ENCODE measurements at places on chromosomes 5 and 9.

DNA sequence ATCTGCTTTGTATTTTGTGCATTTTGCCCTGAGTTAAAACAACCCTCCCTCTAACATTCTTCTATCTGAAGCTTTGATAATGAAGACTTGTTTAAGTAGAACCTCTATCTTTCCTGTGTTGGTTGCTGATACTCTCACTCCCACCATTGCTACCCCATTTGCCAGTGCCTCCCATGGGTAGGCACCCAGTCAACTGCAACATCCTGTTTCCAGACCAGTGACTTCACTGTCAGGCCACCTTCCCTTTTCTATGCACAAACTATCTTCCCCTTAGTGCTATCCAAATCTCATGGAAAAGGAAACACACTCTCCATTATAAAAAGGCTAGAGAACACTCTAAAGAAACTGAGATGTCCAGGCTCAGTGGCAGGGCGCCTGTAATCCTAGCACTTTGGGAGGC lies 5.6 kb upstream of the IARS1 start:
- no peak for DNase-seq

- no peak for DNase-seq
These were observed 92.6 kb downstream of the RIC1 start for GRCh38 chr9:5721279-5722087.

GRCh38 chr5:139761057-139761450 lies 34.6 kb upstream of the PSD2 start:
- DNase-seq, result no peak

- no peak for DNase-seq
These were observed 368.1 kb upstream of the GRIA1 start for GRCh38 chr5:153122403-153122802.

- DNase-seq, result no peak
These were observed 114.4 kb downstream of the GADD45G start for GRCh38 chr9:89719202-89719601.

DNA sequence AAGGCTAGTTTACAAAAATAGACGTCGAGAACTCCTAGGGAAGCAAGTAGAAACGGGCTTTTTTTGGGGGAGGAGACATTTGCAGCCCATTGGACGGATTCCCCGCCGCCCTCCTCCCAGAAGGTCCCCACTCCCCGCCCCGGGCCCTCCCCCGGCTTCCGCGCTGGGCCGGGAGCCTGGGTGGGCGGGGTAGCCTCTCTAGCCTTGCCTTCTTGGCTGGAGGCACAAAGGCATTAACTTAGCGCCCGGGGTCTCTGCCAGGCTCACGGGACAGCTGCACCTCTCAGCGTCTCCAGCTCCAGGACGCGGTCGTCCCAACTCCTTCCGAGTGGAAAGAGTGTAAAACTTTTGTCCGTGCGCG lies at the start of gene DMRTA1:
Gene DMRTA1, plus strand, starts transcription at position 236 of the 361 bp plus-strand sequence. CDS start 242 bp downstream, outside the sequence.
- peak; percentile 83 for DNase-seq

DNA sequence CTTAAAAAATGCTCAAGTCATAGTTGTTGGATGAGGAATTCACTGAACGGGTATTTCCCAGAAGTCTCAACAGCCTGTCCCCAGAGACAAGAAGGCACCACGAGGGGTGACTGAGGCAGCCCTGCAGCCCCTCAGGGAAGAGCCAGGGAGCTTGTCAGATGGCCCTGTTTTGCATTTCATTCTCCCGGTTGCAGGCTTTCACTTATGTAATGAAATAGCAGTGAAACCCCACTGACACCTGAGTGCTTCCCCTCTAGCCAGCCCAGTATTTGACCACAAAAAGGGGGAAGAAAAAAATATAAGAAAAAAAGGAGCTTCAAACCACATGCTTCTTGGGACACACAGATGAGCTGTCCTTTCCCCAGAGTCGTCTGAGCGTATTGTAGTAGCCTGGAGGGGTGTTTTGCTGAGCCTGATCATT lies 75.3 kb upstream of the IL12B start:
- DNase-seq, result no peak

DNA sequence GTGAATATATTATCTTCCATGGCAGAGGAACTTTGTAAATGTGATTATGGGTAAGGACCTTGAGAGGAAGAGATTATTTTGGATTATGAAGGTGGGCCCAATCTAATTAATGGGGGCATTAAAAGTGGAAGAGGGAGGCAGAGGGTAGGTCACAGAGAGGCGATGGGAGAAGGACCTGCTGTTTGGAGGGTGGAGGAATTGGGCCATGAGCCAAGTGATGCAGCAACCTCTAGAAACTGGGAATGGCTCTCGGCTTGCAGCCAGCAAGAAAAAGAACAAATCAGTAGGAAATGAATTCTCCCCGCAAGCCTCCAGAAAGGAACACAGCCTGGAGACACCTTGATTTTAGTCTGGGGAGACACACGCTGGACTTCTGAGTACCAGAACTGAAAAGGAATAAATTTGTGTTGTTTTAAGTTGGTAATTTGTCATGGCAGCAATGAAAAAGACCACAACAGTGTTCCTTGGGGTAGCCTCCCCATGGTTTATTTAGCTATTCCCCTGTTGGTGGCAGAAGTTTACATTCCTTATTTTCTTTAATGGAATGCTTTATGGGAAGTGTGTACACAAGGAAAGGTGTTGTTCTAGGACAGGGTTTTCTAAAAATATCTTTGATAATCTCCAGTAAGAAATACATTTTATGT lies 103.6 kb downstream of the HSPA4 start:
- DNase-seq, result no peak

- no peak for DNase-seq
These were observed 48.4 kb upstream of the HNRNPA0 start for GRCh38 chr5:137802282-137803210.
